ENCODE measurements at places on chromosomes 1 and 21. TPM values are rescaled to one million over a fixed set of nuclear protein-coding genes. Genes with fewer than 3 reads are reported as not detected.

The PLA2G4A gene
- total RNA-seq: 2.3 TPM

DNA sequence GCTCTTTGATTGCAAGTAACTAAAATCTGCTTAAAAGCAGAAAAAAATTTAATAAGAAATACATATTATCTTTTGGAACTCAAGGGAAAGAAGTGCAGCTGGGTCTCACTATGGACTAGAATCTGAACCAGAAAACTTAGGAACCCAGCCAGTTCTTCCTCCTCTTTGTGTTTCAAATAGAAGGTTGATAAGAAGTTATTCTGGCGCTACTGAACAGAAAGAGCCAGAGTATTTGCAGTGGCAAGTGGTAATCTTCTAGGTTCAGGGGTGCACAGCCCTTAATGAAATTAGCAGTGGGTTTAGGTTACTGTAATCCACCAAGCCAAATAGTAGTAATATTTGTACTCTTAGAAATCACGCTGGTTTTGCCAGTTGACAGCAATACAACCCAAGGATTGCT lies 28.5 kb downstream of the BTBD8 start:
- no peak for DNase-seq

The GPR37L1 gene
- total RNA-seq: 0.07 TPM

The ZMYND12 gene
- total RNA-seq: 0.22 TPM

DNA sequence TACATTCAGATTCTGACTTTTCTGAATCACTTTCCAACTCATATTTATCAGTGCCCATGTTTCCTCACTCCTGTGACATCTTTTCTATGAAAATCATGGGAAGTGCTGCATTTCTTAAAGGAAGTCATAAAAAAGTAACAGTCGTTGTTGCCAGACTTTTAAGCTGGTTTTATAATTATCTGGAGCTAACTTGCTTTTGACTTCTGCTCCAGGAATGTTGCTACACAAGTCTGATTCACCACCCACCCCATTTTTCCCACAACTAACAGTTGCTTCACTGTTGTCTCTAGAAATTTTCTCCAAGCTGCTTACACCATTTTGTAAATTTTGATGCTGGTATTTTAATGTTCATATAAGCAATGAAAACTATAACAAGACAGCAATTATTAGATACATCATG lies 12.2 kb downstream of the FCRLB start:
- peak; percentile 68 for DNase-seq

Measured in epithelial cell of proximal tubule (primary cell).